ENCODE measurements at places on chromosomes 13 and 19. TPM values are rescaled to one million over a fixed set of nuclear protein-coding genes. Genes with fewer than 3 reads are reported as not detected.

The RNF17 gene
- total RNA-seq, result not detected

The PNMA8A gene
- total RNA-seq, result 11.6 TPM

The ZNF541 gene
- total RNA-seq, result not detected

The PABPC3 gene
- total RNA-seq, result 0.13 TPM

The NALCN gene
- total RNA-seq, result 4.2 TPM

The FPR3 gene
- not detected for total RNA-seq

The IFNL1 gene
- total RNA-seq, result 0.10 TPM

The ANKLE1 gene
- total RNA-seq, result 0.36 TPM

The ZNF530 gene
- total RNA-seq, result 5.5 TPM

The CHAF1A gene
- 20.6 TPM for total RNA-seq

The PPP2R1A gene
- total RNA-seq, result 302 TPM

The CEACAM4 gene
- total RNA-seq, result not detected

The RXFP2 gene
- not detected for total RNA-seq
